ENCODE measurements at places on chromosomes 6 and 20.

GRCh38 chr20:53578492-53579222 is 15.0 kb downstream of the ZNF217 start:
- DNase-seq: peak; percentile 62

DNA sequence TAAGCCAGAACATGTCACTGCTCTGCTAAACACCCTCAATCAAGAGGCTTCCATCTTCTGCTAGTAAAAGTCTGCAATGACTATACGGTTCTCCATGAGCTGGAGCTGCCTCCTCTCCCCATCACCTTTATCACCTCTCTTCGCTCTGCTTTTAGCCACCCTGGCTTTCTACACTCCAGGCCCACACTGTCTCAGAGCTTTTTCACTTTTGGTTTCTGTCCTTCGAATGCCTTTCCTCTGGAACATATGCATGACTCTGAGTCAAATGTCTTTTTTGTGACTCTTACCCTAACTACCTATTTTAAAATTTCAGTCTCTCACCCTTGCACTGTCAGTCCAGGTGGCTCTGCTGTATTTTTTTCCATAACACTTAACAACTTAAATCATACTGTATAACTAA is 525.4 kb upstream of the RNF217 start:
- no peak for DNase-seq

DNA sequence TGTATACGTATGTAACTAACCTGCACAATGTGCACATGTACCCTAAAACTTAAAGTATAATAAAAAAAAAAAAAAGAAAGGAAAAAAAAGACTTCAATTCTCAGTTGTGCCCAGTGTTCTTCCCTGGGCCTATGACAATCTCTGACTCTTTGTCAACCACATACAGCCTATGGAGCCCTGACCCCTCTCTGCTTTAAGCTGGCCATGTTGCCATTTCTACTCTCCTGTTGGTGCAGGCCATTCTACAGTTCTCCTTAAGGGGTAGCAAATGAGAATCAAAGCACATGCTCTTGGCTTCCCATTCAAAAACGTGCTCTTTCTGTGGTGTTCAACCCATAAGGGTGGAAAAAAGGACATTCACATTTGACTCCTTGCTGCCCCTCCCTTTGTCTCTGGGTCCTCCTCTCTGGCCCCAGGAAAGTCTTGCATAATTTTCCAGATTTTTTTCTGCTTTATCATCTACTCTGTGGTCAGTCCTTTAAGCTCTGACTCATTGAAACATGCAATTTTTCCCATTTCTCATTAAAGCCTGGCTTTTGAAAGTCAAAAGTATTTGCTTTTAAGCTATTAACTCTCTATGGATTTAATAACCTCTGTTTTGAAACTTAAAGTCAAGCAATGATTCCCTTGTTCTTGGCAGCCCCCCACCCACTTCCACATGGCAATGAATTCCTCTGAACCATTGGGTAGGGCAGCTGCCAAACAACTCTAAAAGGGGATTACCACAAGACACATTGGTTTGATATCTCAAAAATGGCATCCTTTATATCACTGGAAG is 208.6 kb upstream of the MCHR2 start:
- DNase-seq: no peak

DNA sequence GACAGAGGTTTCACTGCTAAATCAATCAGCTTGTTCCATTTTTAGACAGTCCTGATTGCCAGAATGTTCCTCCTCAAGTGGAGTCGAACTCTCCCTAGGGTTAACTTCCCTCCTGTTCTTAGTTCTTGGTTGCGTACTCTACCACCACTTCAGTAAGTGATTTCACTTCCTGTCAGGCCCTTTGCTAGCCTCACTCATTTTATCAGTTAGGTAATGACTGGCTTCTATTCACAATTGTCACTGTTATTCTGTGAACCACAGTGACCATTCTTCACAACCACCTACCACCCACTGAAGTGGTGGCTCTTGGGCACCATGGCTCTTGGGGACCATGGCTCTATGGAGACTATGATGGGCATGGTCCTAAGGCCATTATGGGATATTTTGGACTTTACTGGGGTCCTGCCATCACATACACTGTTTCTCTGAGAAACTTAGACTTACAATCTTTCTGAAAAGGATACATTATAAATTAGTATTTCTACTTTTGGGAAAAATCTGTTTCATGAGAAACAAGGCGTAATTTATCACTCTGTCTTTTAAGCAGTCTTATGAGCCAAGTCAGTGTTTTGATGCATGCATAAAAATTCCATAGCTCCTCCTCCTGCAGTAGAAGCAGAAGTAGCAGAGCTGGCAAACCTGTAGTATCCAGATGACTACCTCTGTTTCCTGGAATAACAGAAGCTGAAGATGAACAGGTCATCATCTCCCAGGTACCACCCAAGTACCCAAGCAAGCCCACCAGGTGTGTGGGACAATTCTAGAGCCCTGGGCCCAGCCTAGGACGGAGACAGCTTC is 66.3 kb downstream of the ATXN1 start:
- DNase-seq: peak; percentile 57

DNA sequence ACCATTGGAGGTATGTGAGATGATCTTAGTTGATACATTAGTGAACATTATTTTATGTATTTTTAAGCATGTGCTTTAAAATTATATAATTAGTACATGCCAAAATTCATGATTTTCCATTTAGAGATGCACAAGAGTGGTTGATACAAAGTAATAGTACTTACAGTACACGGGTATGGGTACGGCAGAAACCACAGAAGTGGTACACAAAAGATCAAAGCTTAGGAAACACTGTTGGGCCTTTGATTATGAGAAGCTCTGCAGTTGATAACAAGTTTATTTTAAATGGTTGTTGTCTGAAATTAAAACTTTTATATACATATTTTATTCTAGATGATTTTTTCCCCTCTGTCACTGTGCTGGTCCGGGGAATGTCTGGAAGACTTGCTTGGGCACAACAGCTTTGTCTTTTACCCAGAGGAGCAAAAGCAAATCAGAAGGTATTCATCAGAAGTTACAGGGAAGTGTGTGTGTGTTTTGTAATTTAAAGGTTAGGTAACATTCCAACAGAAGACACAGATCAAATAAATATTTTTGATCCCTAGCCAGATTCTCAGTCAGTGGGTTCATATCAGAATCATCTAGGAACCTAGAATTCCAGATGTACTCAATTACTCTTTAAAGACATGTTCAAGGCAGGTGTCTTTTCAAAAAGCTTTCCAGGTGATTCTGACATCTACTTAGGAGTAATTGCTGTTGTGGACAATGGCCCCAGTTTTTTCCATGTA is 32.5 kb upstream of the ADIG start:
- no peak for DNase-seq

- DNase-seq: no peak
Observed at GRCh38 chr6:158284876-158285655, 27.2 kb upstream of the TULP4 start.

- DNase-seq: no peak
Observed at GRCh38 chr6:8588176-8588575, 152.8 kb upstream of the SLC35B3 start.

GRCh38 chr6:125114248-125114858 is 39.2 kb upstream of the TPD52L1 start:
- no peak for DNase-seq

DNA sequence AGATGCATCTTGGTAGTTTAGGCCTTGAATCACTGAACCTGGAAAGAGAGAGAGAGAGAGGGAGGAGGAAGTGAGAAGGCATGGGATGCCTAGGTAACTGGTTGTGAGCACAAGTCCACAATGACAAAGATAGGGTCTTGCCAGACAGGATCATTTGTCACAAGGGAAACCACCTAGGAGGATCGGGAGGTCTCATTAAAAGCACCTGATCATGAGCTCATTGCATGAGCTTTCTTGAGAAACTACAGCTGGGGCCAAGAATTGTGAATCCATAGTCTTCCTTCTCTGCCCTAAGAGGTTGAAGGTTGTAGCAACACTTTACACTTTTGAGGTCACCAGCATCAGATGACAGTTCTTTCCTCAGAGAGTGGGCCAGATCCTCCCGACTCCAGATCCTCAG is 195.7 kb downstream of the CD83 start:
- DNase-seq: no peak

GRCh38 chr6:148332088-148332487 is 10.6 kb upstream of the SASH1 start:
- DNase-seq: no peak

- DNase-seq: no peak
Observed at GRCh38 chr20:61931476-61932198, 134.0 kb downstream of the TAF4 start.
